ENCODE measurements at places on chromosomes 6 and 20. TPM values are rescaled to one million over a fixed set of nuclear protein-coding genes. Genes with fewer than 3 reads are reported as not detected.
A peak's percentile ranks its signal among the peaks of the same experiment; 100 is the strongest.

DNA sequence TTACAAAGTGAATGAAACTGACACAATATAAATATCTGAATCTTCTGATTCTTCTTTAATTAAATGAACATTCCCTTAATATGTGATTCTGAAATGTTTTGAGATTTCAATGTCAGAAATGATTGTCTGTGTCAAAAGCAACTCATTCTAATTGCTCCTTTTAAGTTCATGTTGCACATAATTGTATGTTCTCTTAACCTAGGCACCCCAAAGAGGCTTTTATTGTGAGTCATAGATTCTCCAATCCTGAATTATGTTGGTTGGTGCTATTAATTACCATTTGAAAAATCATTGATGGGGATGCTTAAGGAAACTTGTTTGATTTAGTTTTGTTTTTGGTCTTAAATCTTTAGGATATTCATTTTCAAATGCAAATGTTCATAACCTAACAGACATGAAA is 829.7 kb upstream of the CITED2 start:
- no peak for DNase-seq

DNA sequence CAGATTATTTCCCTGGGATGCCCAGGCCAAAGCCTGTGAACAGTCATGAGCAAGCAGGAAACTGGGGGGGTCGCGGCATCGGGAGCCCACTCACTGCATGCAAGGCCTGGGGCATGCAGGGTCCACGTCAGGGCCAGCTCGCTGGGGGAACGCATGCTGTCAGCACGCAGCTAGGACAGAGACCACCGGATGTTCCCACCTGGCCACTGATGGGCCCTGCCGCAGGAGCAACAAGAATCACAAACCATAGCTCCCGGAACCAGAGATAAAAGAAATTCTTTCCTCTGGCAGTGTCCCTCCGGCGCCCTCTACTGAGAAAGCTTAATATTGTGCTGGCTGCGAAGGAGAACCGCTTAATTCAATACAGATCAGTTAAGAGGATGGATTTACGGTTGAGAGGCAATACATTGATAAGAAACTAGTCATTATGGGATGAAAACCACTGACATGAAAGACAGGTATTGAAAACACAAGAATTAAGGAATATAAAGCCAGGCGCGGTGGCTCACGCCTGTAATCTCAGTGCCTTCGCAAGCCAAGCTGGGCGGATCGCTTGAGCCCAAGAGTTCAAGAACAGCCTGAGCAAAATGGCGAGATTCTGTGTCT is 32.6 kb downstream of the C6orf15 start:
- peak; percentile 33 for DNase-seq

DNA sequence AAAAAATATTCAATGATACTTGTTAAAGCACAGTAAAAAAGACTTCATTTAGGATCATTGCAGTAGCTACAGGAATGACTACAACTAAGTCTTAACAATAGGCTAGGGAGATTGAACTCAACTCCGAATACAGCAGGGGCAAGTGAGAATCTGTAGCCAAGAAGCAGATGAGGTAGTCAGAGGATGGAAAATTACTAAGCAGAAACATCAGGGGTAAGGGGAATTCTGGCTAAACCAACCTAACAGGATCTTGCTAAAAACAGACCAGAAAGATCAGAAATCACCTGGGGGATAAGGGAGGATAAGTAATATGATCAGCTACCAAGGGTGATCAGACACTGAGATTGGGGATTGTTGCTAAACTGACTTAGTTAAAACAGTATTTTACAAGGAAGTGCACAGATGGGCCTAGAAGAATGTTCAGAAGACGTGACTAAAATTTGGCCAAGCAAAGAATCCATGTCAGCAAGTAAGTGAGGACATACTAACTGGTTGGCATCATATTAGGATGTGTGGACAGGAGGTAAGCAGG is 217.5 kb downstream of the TENT5A start:
- DNase-seq: no peak

The C6orf141 gene
- total RNA-seq: 0.42 TPM

- DNase-seq: no peak
These were observed 66.3 kb downstream of the ATXN1 start for GRCh38 chr6:16694781-16695578.

The DDX43 gene
- 12.2 TPM for total RNA-seq

DNA sequence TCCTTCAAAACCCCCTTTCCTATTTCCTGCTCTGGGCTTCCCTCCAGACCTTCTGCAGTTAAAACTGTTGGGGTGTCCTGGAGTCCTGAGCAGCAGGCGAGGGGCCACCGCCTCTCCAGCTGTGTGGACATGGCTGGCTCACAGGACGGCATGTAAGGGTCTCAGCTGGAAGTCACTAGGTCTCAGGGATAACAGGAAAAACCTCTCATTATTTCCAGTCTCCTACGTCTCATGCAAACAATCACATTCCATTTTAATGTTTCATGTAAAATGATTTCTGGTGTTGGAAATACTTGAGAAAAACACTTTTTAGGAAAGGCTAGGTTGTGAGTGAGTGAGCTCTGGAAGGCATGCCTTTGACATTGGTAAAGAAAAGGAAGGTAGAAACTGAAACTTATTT is 158.7 kb downstream of the SCML4 start:
- no peak for DNase-seq

GRCh38 chr6:32692019-32692418 is 25.6 kb upstream of the HLA-DQB1 start:
- DNase-seq: no peak

The LY86 gene
- 6.5 TPM for total RNA-seq

DNA sequence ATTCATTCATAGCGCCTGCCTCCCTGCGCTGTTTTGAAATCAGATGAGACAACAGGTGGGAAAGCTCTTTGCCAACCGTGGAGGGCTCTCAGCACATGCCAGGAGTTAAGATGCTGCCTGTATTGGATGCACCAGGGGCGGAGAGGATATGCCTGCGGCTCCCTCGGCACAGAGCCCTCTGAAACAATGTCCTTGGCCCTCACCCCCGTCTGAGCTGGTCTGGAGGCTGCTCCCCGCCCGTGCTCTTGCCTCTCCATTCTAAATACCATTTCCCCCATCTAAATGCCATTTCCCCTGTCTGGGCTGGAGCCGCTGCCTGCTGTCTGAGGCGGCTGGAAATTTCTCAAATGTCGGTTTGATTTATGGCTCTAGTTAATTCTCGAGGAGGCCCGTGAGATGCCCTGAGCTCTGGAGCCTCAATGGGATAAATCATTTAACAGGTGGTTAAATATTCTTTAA is 50.8 kb upstream of the MLN start:
- DNase-seq: no peak

GRCh38 chr6:146420255-146420654 is 123.4 kb upstream of the RAB32 start:
- DNase-seq: no peak

DNA sequence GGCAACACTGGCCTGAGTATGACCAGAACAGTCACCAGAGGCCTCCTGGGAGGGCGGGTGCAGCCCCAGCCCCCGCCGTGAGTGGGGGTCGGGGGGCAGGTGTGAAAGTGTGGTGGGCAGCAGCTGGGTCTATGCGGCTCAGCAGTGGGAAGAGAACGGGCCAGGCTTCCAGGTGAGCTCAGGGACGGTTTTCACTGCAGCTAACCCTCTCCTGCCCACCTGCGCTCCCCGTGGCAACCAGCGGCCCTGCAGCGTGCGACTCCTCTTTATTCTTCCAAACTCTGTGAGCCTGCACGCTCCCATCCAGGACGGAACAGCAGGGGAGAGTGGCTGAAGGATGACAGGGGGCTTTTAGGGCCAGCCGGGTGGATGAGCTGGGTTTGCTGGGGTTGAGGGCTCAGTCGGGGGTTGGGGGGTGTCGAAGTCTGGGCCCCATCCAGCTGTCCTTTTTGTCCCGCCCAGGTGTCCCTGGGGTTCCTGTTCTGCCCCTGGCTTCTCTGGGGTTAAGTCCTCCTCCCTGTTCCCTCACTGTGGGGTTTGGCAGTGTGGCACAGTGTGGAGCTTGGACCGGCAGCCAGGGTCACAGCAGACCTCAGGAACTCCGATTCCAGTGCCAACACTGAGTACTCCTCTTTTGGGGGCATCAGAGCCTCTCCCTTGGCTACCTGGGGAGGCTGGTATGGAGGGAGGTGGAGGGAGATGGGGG is 859 bp upstream of the BIRC7 start:
- no peak for DNase-seq

- DNase-seq: no peak
These were observed 64.9 kb upstream of the BTBD3 start for GRCh38 chr20:11852811-11853210.

DNA sequence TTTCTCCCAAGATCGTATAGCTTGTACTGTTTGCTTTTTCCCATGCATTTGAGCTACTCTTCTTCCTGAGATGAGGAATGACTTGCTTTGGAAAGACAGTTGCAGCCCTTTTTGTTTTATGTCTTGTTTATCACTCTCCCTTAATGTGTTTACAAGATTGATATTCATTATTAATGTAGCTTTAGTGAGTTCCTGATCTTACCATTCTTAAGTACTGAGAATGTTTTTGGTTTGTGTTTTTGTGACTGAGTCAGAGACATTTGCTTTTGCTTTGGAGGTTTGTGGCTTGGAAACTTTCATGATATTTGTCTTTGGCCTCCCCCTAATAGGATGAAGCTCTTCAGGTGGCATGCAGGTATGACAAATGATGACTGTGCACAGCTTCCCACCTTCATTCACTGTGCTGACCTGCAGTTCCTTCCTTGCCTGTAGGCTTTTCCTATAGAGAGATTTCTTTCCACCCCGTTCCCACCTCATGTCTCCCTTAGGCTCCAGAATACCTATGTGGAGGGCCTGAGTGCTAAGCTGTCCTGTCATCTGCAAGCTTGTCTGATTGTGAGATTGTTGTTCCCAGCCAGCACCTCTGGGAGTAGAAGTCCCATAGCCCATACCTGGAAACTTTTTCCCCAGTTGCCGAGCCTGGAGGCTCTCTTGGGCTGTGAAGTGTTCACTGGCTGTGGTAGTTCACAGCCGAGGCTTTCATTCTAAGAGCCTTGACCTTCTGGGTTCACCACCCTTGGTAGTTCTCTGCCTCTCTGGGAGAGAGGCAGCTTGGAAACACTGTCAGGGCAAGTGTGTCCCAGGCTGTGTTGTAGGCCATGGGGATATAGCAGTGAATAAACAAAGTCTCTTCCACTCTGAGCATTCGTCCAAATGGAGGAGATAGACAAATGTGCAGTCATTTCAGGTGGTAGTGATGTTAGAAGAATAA is 27.1 kb downstream of the CDS2 start:
- no peak for DNase-seq

The HLA-G gene
- total RNA-seq: 0.85 TPM

DNA sequence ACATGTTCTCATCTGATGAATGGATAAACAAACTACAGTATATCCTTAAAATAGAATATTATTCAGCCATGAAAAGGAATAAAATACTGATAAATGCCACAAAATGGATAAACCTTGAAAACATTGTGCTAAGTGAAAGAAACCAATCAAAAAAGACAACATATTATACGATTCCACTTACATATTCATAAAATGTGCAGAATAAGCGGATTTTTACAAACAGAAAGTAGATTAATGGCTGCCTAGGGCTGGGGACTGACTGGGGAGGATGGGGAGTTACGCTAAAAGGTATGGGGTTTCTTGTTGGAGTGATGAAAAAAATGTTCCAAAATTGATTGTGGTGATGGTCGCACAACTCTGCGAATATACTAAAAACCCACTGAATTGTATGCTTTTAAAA is 29.4 kb downstream of the KIZ start:
- no peak for DNase-seq

The CCN6 gene
- not detected for total RNA-seq

DNA sequence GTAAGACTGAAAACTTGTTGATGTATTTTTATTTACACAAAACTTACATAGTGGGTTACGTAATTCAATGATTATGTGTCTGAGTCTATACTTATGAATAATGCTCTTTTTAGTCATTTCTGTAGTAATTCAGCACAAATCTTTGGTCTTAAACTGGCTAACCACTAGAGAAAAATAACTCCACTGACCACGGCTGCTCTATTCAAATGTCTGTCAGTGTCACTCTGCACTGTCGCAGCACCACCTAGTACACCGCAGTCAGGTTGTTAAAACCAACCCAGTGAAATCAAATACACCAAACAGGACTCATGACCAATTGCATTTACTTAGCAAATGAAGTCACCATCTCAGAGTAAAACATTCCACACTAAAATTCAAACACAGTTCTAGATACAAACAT is 93.5 kb upstream of the CCDC28A start:
- DNase-seq: no peak

- DNase-seq: no peak
These were observed 21.5 kb downstream of the ACSS1 start for GRCh38 chr20:25036331-25036936.

- DNase-seq: no peak
These were observed 53.1 kb downstream of the MAFB start for GRCh38 chr20:40635971-40636370.

The FGD2 gene
- 52.5 TPM for total RNA-seq

DNA sequence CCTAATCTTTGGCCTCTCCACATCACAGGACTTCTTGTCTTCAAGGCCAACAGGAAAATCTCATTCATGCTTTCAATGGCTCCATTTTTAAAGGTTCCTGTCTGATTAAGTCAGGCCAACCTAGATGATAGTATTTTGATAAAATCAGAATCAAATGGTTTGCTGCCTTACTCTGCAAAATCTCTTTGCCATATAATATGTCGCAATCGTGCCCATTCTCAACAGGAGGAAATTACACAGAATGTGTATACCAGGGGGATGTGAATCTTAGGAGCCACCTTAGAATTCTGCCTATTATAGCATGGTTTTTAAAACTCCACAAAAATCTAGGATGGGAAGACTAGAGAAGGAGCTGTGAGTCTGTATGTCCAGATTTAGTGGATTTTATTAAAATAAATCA is 612.9 kb upstream of the MAN1A1 start:
- DNase-seq: no peak

DNA sequence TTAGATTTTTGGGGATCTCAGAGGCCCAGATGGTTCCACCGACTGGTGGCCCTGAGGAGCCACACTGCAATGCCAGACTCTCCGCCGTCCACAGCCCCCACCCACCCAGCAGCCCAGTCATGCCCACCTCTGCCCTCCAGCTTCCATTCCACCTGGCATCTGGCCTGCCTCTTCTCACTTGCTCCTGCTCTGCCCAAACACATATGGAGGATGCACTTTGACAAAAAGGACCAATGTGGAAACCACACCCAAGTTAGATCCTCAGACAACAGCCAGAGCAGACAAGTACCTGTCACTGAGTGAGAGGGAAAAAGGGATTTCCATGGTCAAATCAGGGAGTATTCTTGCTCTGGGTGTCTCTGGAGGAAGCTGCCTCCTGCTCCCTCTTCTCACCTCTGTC is 120.6 kb upstream of the NXT1 start:
- DNase-seq: no peak

The PRND gene
- total RNA-seq: not detected

GRCh38 chr6:36095497-36096391 is 34.6 kb upstream of the MAPK13 start:
- DNase-seq: no peak

The VSX1 gene
- not detected for total RNA-seq

DNA sequence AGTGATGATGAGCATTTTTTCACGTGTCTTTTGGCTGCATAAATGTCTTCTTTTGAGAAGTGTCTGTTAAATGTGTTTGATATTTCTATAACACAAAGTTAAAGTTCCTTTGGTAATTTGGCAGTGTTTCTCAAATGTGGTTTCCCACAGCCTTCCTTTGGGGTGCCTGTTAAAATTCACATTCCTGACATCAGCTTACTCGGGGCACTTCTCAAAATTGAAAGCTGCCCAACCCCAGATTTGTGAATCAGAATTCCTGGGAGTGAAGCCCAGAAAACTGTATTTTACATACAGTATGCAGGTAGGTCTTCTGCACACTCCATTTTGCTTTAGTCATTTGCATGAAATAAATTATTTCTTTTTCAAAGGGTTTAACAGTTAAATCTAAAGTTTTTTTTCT is 207.9 kb downstream of the GMPR start:
- no peak for DNase-seq

The ARHGAP40 gene
- not detected for total RNA-seq

- DNase-seq: no peak
These were observed 336.8 kb downstream of the RFPL4B start for GRCh38 chr6:112683926-112684325.
